ENCODE measurements at places on chromosomes 11 and 22.

- no peak for DNase-seq
Measured at GRCh38 chr11:17748761-17749721, 14.5 kb downstream of the KCNC1 start.

DNA sequence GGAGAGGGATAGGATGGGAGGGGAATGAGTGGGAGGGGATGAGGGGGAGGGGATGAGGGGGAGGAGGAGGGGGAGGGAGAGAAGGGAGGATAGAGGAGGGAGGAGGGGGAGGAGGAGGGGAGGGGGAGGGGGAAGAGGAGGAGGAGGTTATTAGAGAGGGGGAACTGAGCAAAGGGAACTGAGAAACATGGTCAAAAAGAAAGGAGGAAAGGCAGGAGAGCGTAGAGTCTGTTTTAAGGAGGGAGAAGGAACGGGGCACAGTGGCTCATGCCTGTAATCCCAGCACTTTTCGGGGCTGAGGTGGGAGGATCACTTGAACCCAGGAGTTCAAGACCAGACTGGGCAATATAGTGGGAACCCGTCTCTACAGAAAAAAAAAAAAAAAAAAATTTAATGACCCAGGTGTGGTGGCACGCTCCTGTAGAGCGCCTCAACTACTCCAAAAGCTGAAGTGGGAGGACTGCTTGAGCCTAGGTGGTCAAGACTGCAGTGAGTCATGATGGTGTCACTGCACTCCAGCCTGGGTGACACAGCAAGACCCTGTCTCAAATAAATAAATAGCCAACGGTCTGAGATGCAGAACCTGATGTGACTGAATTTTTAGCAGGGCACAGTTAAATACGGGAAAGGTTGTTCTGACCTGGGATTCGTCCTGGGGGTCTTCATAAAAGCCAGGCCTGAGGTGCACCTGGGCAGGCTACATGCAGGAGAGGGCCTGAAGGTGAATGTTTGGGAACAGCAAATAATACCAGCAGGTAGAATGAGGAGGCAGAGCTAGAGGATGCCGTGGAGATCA, 4.0 kb downstream of the B3GNT6 start:
- DNase-seq, result no peak

- peak; percentile 20 for DNase-seq
Measured at GRCh38 chr11:43197379-43197778, 114.4 kb upstream of the API5 start.

DNA sequence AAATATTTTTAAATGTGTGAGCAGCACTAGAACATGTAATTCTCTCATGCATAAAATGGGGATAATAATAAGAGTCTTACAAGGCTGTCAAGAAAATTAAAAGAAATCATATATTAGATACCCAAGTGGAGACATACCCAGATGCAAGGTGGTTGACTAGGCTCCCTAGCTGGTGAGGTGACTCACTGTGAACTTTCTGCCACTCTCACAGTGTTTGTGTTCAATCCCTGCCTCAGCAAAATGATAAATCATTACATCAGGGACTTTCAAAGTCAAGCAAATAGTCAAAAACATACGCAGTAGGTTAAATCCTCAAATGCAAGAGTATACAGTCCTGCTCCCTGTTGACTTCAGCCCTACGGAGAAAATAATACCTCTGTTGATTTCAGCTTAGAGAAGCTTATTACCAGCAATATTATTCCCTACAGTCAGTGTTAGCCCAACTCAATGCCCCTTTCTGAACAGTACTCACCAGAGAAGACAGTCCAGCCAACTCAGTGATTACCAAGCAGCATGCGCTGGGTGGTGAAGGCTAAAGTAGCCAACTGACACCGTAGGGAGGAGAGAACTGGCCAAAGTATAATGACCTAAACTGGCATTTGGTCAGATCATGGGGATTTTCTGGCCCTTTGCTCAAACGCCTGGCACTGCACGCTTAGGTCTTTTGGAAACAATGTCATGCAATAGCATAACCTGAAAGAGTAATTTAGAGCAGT, 73.1 kb upstream of the BARX2 start:
- no peak for DNase-seq

GRCh38 chr11:92591521-92591920, 366.9 kb downstream of the FAT3 start:
- DNase-seq, result no peak

GRCh38 chr22:27870234-27871191, 48.5 kb downstream of the PITPNB start:
- DNase-seq, result no peak

- DNase-seq, result no peak
Measured at GRCh38 chr11:62656796-62657429, 3.8 kb upstream of the INTS5 start.

DNA sequence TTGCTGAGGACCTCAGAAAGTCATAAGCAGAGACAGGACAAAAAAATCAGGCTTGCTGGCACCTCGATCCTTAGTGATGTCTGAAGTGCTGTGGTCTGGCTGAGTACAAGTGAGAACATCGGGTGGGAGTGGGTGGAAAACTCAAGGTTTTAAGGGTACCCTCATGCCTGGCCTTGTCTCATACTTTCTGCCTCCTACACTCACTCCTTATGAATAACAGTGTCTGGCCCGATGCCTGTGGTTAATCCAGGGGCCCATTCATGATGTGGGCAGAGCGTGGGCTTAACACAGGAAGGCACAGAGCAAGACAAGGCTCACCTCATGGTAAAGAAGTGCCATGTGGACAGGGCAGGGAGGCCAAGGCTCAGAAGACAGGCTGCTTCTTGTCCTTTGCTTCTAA, 11.0 kb upstream of the UCP3 start:
- DNase-seq, result no peak

DNA sequence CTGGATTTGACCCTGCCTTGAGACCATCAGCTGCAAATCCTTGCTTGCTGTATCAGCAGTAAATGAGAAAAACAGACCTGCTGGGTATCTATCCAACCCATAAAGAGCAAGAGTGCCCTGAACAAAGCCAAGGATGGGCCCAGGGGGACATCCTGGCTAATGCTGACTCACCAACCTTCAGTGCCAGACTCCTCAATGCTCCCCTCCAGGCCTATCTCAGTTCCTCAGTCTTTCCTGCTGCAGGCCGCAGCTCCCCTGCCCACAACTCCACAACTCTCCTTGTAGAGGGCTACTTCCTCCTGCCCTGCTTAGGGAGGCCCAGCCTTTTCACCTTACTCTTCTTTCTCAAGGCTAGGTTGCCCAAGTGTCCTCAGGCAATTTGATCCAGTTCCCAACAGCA, 2.6 kb downstream of the LAMTOR1 start:
- no peak for DNase-seq

- DNase-seq, result no peak
Measured at GRCh38 chr11:118147502-118147901, 5.1 kb downstream of the SCN4B start.

DNA sequence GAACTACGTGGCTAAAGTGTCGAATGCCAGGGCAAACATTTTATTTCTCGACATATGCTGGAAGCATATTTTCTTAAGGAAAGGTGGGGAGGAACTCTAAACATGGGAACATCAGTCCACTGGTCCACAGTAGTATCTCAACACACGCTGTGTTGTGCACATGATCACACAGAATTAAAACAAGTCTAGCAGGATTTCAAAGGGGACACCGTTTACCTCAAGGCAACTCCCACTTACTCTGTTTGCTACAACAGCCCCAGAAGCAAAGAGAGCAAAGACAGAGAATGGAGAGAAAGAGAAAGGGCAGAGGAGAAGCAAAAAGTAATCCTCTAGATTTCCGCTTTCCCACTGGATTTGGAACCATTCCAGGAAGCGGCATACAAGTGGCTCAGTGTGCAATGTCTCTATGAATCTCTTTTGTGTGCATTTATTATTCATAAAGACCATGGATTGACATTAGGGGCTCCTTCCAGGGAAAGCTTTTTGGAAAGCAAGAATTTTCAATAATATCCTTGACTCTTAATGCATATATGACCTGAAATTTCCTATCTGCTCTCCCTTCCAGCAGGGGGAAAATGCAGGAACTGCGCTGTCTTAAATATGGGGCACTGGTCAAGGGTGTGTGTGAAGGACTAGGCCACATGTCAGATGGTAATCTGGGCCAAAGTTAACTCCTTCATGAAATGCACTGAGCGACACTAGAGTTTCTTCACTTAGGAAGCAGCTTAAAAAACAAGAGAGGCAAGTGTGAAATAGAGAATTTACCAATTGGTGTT, 34.8 kb upstream of the CCDC34 start:
- no peak for DNase-seq

DNA sequence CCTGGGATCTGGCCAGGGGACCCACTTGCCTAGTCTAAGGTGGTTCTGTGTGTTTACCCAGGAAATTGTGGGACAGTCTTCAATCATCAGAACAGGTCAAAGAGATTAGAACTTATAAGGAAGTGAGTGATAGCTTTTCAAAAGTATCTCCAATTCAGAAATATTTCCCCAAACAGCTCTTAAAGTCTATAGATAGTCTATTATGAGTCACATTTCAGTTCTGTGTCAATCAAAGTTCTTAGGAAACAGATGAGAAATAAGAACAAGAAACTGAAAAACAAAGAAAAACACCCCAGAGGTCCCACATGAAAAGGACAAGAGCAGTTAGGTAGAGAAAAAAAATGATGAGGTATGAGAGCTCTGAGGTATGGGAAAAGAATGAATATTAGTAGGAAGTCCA, 381.4 kb upstream of the MPPED2 start:
- DNase-seq, result no peak

GRCh38 chr22:46335201-46336118, at the start of gene TRMU:
Gene TRMU, plus strand, starts transcription at chr22:46335714. Its CDS starts 51 bp downstream, at chr22:46335765.
- DNase-seq, result peak; percentile 71

- no peak for DNase-seq
Measured at GRCh38 chr22:30252411-30253204, 6.0 kb upstream of the LIF start.

DNA sequence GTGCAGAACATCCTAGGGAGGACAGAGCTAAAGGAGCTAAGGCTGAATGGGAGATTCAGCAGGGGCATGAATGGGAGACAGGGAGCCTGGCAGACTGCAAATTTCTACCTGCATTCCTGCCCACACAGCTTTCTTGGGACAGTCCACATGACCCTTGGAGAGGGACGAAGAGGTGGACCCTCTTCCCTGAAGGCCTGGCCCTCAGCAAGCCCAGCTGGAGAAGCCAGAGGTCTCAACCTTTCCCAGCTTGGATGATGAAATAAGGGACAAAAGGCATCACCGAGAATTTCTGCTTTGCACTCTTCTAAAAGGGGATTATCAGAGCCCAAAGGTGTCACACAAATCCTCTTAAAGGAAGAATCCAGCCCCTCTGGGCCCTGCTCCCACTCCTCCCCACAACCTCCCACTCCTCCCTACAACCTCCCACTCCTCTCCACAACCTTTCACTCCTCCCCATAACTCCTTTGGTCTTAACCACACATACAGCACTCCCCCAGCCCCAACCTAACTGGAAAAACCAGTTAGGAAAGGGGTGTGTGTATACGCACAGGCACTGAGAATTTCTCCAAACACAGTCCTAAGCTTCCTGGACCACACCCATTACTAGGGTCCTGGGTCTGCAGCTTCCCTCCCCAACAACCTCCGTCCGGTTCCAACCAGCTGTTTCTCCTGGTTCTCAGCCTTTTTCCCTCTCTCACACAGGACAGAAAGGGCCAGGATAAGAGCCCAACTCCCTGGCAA, 38.4 kb downstream of the RPL27A start:
- no peak for DNase-seq

DNA sequence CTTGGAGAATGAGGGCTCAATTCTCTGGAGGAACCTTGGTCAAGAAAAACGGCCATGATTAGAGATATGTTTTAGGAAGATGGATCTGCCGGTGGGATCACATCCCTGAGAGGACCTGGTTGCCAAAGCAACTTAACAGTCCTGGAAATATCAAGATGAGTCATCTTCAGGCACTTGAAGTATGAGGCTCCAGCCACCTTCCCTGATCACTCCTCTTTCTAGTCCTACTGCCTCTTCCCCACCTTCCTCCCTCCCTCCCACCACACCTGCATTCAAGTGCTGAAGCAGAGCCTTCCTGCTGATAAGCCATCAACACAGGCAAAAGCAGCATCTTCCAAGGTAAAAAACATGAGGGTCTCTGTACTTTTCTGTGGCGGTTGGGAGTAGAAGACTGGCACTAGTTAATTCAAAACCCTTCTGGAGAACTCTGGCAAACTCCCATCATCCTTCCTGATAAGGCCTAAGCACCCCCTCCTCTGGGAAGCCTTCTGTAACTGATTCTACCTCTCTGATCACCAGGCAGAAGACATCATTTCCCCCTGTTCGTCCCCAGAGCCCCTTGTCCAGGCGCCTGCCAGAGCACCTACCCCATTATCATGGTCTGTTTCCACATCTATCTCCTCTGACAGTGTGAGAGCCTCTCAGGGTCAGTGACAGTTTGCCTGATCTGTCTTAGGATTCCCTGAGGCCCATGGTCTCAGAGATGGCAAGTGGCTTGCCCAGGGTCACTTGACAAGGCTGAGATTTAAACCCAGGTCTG, 79.8 kb downstream of the CLPB start:
- no peak for DNase-seq

- no peak for DNase-seq
Measured at GRCh38 chr22:37186228-37186996, 1.6 kb downstream of the C1QTNF6 start.
